Fibroblast of skin of abdomen (primary cell): ENCODE measurements at places on chromosomes 12 and 14.

GRCh38 chr12:123950476-123951349 is 21.9 kb downstream of the CCDC92 start:
- no peak for DNase-seq

- DNase-seq = no peak
These were observed 345.2 kb downstream of the BCL11B start for GRCh38 chr14:98926801-98927200.

GRCh38 chr12:9032202-9032964 is 43.0 kb downstream of the KLRG1 start:
- no peak for DNase-seq

GRCh38 chr12:13811061-13811460 is 170.3 kb downstream of the GRIN2B start:
- no peak for DNase-seq

- DNase-seq = no peak
These were observed 307.3 kb downstream of the TMEM117 start for GRCh38 chr12:44143175-44143574.

DNA sequence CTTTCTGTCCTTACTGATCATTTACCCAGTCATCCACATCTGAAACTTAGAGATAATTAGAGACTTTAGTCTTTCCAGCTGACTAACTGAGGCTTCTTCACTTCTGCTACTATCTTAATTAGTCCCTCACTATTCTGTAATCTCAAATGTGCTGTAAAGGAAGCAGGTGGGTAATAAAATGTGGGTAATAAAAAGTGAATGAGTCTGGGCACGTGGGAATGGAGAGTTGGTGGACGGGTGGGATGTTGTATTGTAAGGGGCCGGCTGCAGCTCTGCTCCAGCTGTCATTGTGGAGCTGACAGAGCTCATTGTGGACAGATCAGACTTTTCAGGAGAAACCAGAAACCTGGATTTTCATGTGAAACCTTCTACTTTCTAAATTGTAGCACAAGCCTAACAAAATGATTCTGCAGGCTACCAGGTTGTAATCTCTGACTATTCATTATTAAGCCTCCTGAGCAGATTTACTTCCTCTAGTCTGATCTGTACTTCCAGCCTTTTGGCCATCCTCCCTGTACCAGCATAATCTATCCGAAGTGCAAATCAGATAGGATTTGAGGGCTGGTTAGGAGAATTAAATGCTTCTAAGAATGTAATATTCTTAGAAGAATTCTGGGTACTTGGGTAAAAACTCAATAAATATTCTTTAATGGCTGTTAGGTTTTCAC is 42.0 kb upstream of the BMAL2 start:
- DNase-seq = no peak

DNA sequence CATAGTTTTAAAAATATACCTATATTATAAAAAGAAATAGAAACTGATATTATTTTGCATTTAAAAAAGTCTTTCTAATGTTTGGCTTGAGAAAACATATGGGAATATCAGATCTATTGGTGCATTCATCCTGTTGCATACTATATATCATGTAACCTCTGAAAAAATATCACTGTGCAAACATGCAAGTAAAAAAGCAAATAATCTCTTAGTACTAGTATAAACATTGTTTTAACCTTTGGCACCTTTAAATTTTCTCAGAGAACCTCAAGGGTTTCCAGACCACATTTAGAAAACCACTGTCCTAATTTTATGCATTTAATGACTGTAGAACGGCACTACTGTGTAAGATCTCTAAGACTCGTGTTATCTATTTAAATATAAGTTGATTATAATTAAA is 416.8 kb downstream of the LRFN5 start:
- no peak for DNase-seq
